Left forelimb (tissue), 1 donor: ENCODE measurements at places on chromosomes 2 and 18.

- no peak for DNase-seq
Measured at GRCh38 chr2:12325806-12326205, 390.9 kb upstream of the TRIB2 start.

- DNase-seq: no peak
Measured at GRCh38 chr18:67652288-67652687, 135.8 kb upstream of the DSEL start.

DNA sequence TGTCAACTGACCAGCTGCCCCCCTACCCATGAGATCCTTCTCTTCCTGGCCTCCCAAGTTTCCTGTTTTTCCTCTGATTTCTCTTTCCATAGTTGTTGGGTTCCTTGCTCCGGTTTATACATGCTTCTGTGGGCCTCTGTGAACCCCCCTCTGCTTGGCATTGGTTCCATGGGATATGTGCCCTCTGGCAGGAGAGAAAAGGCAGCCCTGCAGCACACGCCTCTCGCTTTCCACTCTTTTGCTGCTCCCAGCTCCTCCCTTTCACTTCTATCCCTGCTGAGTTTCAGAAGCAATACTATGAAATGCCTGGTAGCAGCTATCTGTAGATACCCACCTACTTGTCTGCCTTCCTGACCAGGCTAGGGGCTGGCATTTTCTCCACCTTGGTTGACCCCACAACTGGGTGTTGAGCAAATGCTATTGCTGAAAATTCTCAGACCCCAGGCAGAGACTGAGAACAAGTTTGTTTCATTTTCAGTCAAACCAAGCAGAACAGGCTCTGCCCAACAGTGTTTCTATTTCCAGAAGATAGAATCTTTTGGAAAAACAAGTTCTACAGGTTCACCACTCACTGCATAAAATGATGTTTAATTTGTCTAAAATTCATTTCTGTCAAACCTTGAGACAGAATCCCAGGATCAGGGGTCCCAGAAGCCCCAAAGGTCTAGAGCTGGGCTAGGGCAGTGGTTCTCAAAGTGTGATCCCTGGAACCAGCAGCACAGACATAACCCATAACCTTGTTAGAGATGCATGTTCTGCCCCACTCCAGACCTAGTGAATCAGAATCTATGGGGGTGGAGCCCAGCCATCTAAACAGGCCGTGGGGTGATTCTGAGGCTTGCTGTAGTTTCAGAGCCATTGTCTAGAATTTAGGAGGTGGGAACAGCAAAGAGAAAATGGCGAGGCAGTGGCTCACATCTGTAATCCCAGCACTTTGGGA lies 13.4 kb downstream of the CAPG start:
- peak; percentile 49 for DNase-seq

GRCh38 chr2:238950551-238950950 lies 102.7 kb downstream of the TWIST2 start:
- peak; percentile 49 for DNase-seq
